Osteocyte (in vitro differentiated cells): ENCODE measurements at places on chromosomes 11 and 22. TPM values are rescaled to one million over a fixed set of nuclear protein-coding genes. Genes with fewer than 3 reads are reported as not detected.
A peak's percentile ranks its signal among the peaks of the same experiment; 100 is the strongest.

ART5 gene
- total RNA-seq, result 0.38 and 0.57 TPM in 2 replicates

DNA sequence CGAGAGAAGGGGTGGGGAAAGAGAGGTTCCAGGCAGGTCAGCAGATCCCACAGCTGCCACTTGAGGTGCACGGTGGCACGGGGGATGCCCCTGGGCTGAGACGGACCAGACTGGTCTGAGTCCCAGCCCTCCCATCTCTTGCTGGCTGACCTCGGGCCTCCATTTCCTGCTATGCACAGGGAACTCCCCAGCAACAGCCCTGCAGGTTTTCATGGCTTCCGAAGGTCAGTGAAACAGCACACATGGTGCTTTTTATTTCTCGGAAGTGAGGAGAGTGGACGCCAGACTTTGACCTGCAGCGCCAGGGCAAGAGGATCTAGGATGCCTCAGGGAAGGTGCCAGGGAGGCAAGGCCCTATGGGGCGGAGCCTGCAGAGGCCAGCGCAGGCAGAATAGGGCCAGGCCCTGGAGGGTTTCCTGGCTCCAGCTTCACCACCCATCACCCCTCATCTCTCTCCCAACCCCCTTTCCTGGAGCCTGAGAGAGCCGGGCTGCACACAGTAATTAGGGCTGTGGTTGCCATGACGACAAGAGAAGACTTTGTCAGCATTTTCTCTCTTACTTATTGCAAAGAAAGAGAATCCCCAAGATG, 29.5 kb downstream of the SLC22A12 start:
- no peak for DNase-seq

- no peak for DNase-seq
Observed at GRCh38 chr11:12728417-12728816, 54.2 kb downstream of the TEAD1 start.

GRCh38 chr11:104254347-104254746, 90.4 kb upstream of the PDGFD start:
- DNase-seq, result no peak

GRCh38 chr11:60477035-60477445, 15.5 kb upstream of the MS4A12 start:
- DNase-seq, result no peak

GRCh38 chr11:8352876-8353505, 89.3 kb upstream of the LMO1 start:
- DNase-seq, result no peak

GRCh38 chr11:18056561-18057181, 10.6 kb upstream of the TPH1 start:
- no peak for DNase-seq

DNA sequence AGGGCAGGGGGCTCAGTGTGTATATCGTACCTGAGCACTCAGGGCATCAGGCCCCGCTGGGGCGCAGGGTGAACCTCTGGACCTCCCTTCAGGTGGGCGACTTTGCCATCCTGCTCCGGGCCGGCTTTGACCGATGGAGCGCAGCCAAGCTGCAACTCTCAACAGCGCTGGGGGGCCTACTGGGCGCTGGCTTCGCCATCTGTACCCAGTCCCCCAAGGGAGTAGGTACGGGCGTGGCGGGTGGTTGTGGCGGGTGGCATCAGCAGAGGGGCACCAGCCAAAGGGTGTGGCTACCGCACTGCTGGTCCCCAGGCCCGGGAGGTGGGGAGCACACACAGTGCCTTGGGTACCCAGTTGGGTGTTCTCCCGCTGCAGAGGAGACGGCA, 6.3 kb downstream of the SLC39A13 start:
- no peak for DNase-seq

DNA sequence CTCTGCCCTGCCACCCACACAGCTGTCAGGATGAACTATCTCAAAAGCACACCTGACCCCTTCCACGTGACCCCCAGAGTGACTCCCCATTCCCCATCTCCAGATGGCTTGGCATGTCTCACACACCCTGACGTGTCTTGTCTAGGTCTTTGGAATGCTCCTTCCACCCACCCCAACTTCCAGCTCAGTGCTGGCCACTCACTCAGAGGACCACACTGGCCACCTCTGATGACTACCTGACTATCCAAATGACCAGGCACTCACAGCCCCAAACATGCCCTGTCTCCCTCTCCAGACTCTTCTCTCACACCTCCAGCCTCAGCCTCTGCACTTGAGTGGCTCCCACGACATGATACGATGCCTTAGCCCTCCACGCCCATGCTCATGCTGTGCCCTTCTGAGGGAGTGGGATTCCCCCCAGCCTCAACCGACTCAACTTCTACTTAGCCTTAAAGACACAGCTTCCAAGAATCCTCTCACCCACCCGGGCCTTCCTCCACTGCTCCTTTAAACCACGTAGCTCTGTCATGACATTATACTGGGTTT, 259.4 kb downstream of the BUD13 start:
- peak; percentile 75 for DNase-seq

GRCh38 chr11:36945384-36945783, 347.3 kb upstream of the RAG2 start:
- no peak for DNase-seq

DNA sequence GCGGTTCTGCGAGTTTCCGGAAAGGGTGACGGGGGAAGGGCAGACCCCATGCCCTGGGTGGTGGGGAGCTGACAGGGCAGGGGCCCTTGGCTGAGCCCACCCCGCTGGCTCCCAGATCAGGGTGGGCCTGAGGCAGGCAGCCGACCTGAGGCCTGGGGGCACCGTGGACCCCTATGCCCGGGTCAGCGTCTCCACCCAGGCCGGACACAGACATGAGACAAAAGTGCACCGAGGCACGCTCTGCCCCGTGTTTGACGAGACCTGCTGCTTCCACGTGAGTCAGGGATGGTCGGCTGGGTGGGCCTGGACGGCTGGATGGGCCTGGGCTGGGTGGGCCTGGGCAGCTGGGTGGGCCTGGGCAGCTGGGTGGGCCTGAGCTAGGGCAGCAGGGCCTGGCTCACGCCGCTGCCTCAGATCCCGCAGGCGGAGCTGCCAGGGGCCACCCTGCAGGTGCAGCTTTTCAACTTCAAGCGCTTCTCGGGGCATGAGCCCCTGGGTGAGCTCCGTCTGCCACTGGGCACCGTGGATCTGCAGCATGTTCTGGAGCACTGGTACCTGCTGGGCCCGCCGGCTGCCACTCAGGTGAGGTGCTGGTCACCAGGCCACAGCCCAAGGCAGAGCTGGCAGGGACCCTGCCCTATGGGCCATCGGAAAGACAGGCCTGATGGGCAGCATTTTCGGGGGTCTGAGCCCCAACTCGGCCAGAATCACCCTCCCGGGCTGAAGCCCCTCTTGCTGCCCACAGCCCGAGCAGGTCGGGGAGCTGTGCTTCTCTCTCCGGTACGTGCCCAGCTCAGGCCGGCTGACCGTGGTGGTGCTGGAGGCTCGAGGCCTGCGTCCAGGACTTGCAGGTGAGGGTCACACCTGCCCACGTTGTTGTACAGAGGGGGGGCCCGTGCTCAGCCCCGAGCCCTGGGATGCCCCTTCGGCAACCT, 1.5 kb downstream of the SYT8 start:
- no peak for DNase-seq

- peak; percentile 80 for DNase-seq
Observed at GRCh38 chr11:199782-200181, 6.9 kb downstream of the SCGB1C1 start.

DNA sequence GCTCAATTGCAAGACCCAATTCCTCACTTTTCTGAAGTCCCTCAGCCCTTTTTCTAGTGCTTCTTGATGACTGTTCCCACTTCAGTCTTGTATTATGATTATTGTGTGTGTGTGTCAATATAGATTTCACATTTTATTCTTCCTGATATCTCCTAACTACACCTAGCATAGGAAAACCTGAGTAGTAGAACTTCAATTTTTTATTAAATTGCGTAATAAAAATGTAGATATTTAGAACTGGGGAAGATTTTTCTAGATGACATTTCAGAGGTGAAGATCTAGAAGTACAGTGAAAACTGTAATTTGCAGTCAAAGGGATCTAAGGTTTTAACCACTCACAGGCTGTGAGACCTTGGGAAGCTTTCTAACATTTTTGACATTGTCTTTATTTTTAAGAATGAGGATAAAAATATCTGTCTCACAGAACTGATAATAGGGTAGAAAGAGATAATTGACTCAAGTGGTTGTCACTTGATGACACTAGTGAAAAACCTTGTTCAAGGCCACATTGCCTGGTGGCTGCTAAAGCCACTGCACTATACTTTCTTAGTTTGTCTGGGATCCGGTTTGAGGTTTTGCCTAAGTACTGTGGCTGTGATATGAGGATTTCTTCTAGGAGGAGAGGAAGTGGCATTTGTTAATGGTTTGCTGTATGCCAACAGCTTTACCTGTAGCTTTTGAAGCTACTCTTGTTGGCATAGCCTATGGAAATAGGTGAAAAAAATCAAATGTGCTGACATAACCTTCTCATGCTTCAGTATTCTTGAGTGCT, 32.2 kb upstream of the SESN3 start:
- no peak for DNase-seq

- peak; percentile 88 for DNase-seq
Observed at GRCh38 chr11:32893343-32894148, 935 bp downstream of the QSER1 start.

PGA3 gene
- total RNA-seq, result not detected in 2 replicates

GRCh38 chr22:37619991-37620390, 11.4 kb downstream of the GGA1 start:
- DNase-seq, result no peak

DNA sequence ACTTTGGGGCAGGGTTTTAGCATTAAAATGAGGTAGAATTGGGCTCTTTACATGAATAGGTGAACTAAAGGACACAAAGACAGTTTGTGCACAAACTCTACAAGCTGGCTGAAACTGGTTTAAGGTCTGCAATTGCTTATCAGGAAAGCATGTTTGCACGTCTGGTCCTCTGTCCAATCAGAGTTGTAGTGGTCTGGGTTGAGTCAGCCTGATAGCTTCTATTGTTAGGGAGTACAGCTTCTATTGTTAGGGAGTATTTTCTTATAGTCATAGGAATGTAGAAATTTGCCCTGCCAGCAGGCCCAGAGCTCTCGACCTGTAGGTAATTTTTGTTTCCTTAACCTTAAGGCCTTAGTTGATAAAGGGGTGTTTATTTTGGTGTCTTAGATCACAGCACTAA, 1422.4 kb downstream of the LRRC4C start:
- no peak for DNase-seq

DNA sequence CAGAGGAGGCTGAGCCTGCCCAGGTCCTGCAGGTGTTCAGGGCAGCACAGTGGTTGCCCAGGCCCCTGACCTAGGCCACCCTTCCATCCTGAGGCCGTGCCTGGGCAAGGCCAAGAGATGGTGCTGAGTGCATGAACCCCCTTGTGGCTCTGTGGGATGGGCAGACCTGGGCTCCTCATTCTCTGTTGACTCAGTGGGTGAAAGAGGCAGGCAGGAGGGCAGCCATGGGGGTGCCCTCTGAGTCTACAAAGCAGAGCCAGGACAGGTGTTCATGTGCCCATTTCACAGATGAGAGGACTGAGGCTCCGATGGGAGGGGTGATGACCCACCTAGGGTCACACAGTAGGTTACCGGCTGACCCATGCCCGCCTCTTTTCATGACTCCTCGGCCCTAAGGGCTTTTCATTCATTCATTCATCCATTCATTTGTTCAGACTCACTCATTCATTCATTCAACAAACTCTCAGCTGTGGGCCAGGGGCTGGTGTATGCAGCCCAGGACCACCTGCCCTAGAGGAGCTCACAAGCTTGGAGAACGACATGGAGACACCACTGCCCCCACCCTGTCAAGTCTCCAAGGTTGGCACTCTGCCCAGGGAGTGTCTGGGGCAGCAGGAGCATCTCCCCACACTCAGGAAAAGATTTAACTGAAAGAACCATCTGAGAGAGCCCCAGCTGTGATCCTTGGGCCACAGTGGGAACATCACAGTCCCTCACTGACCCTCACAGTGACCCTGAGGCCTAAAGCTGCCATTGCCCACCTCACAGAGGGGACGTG, 40.5 kb downstream of the IGLL5 start:
- no peak for DNase-seq

DNA sequence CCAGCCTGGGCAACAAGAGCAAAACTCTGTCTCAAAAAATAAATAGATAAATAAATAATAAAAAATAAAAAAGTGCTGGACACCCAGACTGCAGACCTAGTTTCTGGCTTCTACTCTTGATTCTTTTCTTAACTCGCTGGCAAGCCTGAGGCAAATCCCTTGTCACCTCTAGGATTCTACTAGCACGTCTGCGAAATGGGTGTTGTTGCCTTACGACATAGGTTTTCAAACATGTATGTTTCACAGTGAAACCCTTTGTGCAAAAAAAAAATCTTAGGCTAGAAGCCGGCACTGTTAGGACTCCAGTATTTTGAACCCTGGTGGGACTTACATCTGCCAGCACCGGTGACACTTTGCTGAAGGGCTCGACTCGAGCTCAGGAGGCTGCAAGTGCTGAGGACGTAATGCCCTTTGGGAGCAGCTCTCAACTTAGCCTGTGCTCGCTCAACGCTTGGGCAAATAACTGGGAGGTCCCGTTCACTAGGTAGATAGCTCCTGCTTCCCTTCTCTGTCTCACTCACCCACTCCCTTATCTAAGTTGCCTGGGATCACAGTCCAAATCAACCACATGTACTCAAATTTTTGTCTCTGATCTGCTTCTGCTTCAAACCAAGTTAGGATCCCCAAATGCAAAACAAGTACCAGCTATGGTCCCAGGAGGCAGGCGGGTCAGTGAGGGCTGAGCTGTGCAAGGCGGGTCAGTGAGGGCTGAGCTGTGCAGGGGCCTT, 34.7 kb upstream of the MYH9 start:
- no peak for DNase-seq

GRCh38 chr11:119473901-119474681, 51.1 kb upstream of the THY1 start:
- DNase-seq, result peak; percentile 21

DNA sequence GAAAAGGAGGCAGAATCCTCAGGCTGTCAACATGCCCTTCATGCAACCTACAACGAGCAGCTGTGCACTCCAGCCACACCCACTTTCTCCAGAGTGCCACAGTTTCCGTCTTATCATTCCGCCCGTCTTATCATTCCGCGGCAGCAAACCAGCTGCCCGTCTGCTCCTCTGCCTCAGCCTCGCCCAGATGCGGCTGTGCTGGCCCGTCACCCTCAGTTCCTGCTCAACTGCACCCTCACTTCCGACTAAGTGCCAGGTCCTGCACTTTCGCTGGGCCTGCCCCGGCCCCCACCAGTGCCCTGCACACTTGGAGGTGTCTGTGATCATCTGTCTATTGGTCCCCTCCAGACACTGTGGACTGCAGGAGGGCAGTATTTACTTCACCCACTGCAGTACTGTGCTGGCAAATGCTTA, 43.7 kb downstream of the MICAL3 start:
- DNase-seq, result no peak

DNA sequence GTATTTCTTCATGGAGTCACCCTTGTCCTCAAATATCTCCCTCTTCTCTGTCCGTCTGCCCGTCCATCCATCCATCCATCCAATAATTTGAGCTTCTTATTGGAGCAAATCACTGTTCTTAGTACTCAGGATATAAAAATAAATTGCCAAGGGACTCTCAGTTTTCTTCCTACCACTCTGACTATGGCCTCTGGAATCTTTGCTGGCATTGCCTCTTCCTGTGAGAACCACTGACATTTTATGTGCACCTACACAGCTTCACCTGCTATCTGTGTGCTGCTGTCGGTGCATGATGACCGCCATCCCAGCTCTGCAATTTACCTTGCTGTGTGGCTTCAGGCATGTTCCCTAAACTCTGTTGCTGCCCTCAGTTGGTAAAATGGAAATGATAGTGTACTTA, 37.9 kb downstream of the TEAD1 start:
- DNase-seq, result no peak

MYRF gene
- 0.43 and 0.47 TPM in 2 replicates for total RNA-seq

FIBIN gene
- 45.4 and 47.9 TPM in 2 replicates for total RNA-seq

- DNase-seq, result peak; percentile 68
Observed at GRCh38 chr22:36227396-36227795, 11.9 kb downstream of the APOL2 start.

- no peak for DNase-seq
Observed at GRCh38 chr11:21839796-21840195, 353.1 kb upstream of the ANO5 start.

CYP2D6 gene
- total RNA-seq, result 1.4 and 1.5 TPM in 2 replicates
